Spinal cord (tissue), 10 donors: ENCODE measurements at places on chromosomes 16 and 17.

- DNase-seq: no peak
These were observed 356.6 kb downstream of the KCNJ2 start for GRCh38 chr17:70525961-70526360.

DNA sequence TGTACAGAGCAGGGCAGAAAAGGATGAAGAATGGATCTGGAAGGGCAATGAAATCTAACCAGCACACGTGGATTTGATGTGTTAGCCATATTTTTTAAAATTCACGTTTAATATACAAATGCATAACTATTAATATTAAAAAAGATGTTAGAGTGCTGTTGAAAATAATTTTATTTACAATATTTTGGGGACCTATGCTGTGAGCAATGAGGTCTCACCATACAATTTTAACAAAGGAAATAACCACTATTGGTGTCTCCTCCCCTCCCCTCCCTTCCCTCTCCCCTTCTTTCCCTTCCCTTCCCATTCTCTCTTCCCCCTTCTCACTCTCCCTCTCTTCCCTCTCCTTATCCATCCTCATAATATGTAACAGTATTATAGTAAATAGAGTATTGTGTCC, 64.2 kb upstream of the GPR139 start:
- no peak for DNase-seq

DNA sequence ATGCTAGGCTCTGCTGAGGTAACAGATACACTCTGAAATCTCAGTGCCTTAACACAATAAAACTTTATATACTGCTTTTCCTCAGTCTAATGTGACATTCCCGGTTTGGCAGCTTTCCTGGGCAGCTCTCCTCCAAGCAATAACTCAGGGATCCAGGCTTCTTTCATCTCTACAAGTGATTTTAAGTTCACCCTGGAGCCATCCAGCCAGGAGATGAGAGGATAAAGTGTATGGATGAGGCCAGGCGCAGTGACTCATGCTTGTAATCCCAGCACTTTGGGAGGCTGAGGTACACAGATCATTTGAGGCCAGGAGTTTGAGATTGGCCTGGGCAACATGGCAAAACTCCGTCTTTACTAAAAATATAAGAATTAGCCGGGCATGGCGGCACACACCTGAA, 147.2 kb downstream of the UTP18 start:
- no peak for DNase-seq

DNA sequence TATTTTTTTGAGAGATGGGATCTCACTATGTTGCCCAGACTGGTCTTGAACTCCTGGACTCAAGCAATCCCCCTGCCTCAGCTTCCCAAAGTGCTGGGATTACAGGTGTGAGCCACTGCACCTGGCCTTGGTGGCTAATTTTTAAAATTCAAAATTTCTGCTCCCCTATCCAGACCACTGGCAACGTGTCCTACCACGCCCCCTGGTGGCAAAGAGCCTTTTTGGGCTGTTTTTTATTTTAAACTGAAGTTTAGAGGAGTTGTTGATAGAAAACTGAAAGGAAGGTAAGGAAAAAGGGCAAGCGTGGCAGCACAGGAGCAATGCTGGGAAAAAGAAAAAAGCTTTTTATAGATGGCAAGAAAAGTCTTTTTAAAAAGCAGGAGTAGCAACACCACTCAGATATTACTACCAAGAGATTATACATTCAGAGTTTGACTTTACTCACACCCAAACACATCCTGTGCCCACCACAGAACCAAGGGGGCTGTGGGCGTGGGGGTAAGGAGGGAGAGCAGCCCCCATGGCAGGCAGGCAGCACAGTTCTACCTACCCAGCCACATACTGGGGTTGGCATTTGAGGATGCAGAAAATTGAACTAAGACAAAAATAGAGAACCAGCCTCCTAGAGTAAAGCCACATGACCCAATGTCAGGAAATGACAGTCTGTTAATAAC, 4.2 kb upstream of the MXRA7 start:
- DNase-seq: peak; percentile 76

DNA sequence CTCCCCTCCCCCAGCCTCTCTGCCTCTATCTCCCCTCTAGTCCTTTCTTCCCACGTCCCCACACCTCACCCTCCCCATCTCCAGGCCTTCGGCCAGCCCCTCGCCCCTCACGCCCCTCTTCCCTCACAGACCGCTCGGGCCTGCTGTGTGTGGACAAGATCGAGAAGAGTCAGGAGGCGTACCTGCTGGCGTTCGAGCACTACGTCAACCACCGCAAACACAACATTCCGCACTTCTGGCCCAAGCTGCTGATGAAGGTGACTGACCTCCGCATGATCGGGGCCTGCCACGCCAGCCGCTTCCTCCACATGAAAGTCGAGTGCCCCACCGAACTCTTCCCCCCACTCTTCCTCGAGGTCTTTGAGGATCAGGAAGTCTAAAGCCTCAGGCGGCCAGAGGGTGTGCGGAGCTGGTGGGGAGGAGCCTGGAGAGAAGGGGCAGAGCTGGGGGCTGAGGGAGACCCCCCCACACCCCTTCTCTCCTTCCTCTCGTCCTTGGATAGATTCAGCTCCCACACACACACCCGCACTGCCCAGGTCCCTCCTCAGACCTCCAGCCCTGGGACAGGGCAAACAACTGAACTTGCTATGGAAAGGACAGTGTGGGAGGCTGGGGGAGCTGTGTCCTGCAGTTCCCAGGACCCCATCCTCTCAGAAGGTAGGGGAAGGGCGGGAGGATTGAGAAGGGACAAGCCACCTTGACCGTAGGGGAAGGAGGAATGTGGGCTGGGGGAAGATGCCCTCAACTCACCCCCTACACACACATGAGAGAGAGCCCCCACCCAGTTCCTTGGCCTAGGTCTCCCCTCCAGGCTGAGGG, 11.1 kb downstream of the NR1D1 start:
- no peak for DNase-seq

GRCh38 chr17:68398691-68399637, 58.3 kb downstream of the WIPI1 start:
- DNase-seq: peak; percentile 64

GRCh38 chr17:35291802-35292201, 48.9 kb downstream of the SLFN5 start:
- DNase-seq: no peak

- no peak for DNase-seq
These were observed 499.1 kb downstream of the KCNJ2 start for GRCh38 chr17:70668276-70668937.

GRCh38 chr16:28062847-28063521, 530 bp downstream of the GSG1L start:
- no peak for DNase-seq

DNA sequence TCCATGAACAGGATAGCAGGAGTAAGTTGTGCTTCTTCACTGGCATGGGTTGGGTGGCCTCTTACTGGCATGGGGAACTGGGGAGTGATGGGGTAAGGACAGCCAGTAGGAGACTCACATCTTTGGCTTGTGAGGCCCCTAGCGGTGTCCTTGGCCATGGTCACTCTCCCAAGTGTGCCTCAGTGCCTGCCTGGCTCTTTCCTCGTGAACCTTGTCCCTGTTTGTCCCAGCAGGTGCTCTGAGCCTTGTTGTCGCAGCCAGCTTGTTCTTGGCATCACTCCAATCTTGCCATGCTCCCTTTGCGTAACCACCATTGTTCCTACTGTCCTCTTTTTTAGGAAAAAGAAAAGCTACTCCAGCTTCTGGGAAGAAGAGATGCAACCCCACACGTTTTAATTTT, 53.6 kb upstream of the SDK2 start:
- DNase-seq: no peak

GRCh38 chr17:63735691-63736090, 5.9 kb downstream of the STRADA start:
- DNase-seq: no peak

DNA sequence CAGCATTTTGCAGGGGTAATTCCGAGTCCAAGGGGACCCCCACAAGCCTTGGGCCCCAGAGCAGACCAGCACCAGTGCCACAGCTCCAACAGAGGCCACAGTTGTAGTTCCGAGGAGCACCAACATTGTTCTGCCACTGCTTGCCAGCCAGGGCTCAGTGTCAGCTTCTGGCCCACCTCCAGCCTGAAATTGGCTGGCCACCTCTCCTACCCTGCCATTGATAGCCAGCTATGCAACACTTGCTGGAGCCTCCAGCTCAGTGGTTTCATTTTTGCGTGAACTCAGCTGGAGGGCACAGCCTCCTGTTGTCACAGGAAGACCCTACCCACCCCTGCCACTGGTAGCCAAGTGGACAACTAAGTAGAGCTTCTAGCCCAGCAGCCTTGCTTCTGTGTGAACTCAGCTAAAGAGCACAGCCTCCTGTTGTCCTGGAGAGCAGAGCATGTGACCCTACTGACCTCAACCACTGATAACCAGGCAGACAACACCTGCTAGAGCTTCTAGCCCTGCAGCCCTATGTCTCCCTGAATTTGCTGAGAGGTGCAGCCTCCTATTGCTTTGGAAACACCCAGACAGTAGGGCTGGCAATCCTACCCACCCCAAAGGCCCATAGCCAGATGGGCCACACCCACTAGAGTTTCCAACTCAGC, 24.9 kb downstream of the HYDIN start:
- no peak for DNase-seq

- DNase-seq: no peak
These were observed 40.2 kb downstream of the C16orf87 start for GRCh38 chr16:46790599-46791270.

DNA sequence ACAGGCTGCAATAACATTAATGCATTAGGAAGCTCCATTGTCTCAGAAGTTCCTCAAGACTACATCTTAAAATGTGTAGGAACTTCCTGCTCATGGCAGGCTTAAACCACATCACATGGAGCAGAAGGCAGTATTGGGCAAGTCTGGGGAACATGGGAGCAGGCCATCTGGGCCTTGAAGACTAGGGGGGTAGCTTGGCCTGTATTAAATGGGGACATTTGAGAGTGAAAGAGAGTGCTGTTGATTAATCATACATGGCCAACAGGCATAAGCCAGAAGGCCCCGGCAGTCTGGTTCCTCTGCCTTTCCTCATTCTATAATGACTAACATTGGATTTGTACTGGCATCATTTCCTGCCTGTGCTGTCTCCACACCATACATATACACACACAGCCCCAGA, 25.2 kb upstream of the SLC5A11 start:
- DNase-seq: no peak

GRCh38 chr16:72957303-72958277, 90.3 kb downstream of the ZFHX3 start:
- no peak for DNase-seq

DNA sequence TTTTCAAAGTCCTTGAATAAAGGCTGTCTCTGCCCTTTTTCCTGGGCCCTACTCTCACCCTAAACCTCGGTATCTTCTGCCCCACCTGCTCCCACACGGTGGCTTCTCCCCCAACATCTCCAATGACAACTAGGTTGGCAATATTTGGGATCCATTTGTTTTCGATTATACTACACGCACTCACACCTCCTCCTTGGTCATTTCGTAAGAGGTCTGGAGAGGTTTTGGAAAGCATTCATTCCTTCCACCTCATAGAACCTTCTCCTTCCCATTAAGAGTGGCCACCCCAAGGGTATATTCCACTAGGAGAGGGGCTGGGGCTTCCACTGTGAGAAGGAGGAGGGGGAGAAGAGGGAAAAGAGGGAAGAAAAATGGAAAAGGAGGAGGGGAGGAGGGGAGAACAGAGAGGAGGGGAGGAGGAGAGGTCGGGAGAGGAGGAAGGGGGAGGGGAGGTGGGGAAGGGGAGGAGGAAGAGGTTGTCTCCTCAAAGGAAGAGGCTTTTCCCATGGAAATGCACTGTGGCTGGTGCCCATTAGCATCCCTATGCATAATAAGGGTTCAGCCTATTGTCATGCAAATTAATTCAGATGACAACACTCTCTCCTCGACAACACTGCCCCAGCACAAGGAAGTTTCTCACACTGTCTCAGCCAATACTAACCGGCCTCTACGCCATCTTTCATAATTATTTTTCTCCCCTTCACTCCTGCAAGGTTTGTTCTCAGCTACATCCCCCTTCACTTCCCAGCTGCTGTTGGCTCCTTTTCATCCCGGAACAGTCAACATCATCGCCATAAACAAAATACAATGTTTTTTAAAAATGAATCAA, 30.0 kb downstream of the SOX9 start:
- no peak for DNase-seq

DNA sequence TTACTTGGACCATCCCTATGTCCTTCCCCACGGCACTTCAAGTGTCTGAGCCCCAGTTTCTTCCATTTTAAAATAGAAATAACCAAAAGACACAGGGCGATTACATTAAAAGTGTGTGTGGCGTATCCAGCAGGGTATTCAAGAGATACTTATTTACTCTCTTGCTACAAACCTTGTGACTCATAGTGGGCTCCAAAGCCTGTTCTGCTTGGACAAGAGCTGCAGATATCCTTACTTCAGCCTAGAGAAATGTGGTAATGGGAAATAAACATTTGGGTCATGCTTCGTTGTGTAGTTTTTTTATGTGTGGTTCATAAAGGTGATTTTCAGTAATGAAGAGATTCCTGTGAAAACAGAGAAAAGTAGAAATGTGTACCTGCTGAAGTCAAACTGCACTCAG, 288.9 kb upstream of the CDH11 start:
- no peak for DNase-seq

- peak; percentile 35 for DNase-seq
These were observed 621 bp downstream of the CEP95 start for GRCh38 chr17:64507413-64507782.

DNA sequence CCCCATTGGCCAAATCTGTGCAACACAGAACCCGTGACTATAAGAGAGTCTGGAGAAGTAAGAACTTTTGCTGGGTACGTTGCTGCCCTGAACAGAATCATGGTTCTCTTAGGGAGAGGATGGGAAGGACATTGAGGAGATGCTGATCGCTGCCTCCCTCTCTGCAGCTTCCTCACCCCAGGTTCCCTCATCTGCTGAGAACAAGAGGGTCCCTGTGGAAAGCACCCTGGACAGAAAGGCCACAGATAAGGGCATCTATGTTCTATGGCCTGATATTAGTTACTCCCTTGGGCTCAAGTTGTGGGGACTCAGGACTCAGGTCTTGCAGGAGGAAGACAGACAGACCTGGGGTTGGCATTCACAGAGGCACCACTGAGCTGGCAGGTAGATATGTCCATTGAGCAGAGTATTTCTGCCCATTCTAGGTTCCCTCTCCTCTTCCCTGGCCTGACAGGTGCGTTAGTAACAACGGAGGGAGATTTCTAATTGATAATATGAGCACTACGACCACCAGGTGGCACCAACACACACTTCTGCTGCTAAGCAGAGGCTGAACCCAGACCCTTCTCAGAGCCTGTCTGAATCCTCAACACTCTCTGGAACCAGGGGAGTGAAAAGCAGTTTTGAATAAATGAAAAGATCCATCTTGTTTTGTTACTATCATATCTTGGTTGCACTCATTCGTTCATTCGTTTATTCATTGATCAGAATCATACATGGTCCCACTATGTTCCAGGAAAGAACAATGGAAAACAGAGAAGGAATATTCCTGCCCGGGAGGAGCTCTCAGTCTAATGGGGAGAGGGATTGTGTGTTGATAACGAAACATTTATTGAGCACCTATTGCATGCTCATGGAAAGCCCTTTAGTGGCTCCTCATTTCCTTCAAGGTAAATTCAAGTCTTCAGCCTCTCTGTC, 56.4 kb downstream of the SLC6A2 start:
- DNase-seq: peak; percentile 87

- DNase-seq: no peak
These were observed 15.4 kb downstream of the MGRN1 start for GRCh38 chr16:4639899-4640509.

DNA sequence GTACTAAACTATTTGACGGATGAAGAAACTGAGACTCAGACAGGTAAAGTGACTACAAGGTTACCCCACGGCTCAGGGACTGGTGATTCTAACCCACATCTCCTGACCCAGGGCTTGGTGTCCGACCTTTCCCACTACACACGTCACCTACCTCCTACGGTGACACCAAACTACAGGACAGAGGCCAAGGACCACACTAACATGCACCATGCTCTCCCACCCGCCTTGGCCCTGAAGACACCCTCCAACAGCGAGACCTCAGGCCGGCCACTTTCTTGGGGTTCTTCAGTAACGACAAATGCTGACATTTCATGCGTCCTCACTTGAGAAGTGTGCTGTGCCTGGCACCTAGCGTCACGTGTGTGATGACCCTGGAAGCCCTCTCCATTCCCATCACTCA, 6.4 kb downstream of the KNOP1 start:
- DNase-seq: no peak
